CD4-positive, alpha-beta T cell treated with Interleukin-15 for 1 hour (primary cell): ENCODE measurements at places on chromosomes 1 and 21.

DNA sequence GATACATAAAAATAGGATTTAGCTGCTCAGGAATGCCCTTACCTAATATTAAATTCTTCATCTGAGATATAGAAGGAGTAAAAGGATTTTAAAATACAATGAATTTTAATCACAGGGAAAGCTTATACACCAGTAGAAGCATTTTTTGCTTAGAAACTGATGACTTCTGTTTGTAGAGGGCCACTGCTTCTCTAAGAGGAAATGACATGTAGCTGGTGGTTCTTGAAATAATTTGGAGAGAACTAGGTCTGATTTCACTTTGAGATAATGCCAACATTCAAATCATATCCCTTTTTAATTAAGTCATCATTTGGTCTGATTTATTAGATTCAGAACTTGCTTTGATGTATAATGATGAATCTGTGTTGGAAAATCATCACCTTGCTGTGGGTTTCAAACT, 166.6 kb upstream of the SGIP1 start:
- no peak for DNase-seq

DNA sequence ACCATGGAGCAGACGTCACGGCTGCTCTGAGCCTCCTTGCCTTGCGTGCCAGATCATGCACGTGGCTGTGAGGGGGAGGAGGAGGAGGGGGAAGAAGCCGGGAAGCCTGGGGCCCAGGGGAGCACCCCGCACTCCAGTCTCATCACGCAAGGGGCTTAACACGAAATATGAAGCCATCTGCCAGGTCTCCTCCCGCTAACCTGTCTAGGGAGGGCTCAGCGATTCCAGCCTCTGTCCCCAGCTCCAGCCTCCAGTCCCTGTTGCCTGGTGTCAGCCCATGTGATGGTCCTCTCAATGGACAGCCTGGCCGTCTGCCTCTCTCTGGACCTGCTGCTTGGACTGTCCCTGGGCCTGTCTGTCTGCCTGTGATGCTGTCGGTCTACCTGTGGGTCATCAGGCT, 22.5 kb upstream of the C1QA start:
- no peak for DNase-seq

DNA sequence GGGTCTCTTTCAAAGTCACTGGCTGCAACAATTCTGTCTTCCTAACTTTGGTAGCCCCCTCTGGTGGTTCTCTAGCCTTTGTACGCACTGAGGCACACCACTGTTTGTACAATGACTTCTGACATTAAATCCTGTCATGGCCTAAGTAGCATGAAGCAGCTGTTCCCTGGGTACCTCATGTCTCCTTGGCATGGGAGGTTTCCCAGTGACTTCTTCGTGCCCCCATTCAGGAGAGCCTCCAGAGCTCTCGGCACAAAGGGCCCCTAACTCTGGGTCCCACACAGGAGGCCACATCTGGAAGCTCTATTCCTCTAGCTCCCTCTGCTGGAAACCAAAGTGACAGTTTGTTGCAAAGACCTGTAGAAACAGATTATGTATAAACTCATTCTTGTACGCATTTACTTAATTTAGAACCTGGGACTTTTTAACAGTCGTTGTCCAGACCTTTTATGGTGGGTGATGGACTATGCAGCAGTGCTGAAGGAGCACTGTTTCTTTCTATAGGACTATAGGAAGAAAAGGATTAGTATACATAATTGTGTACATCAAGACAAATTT, 13.4 kb downstream of the SWT1 start:
- peak; percentile 33 for DNase-seq

DNA sequence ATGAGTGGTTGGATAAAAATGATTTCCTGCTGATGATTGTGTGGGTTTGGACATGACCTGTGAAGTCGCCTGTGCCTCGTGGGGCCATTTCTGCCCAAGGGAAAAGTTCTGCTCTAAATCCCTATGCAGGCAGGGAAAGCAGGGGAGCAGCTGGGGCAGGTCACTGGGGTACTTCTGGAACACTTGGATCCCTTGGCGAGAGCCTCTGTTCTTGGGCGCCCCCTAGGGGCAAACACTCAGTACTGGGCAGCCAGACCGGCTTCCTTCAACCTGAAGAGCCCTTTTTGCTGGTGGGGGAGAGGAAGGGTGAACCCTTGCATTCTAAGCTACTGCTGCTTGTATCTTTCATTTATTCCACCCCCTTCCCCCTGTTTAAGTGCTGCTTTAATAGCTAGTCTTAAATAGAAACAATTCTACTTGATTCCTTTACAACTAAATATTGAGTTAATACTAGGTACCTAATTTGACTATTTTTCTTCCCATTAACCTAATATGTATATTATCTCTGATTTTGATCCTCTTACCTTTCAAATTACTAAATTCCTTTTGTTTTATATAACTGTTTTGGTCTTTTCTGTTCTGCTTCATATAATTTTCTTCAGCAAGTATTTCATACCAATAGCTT, 5.1 kb upstream of the CLEC20A start:
- DNase-seq = peak; percentile 50

GRCh38 chr1:231424950-231425805, 3.1 kb upstream of the EGLN1 start:
- no peak for DNase-seq

- DNase-seq = no peak
These were observed 4.9 kb upstream of the LRRC3 start for GRCh38 chr21:44450402-44450801.

GRCh38 chr1:32665915-32666314, 14.9 kb downstream of the RBBP4 start:
- no peak for DNase-seq

- no peak for DNase-seq
These were observed 216.8 kb downstream of the CTH start for GRCh38 chr1:70627910-70628309.

GRCh38 chr1:8051650-8052049, 25.5 kb upstream of the ERRFI1 start:
- no peak for DNase-seq

DNA sequence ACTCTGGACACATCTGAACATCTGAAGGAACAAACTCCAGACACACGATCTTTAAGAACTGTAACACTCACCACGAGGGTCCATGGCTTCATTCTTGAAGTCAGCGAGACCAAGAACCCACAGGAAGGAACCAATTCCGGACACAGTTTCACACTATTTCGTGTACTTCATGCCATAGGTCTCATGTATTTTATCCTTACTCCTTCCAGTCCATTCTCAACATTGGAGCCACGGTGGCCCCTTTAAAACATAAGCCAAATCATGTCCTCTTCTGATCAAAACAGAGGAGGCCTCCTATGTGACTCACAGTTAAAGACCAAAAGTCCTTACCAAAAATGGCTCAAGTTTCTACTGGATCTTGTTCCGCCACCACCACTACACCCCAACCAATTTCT, 29.8 kb upstream of the RCOR3 start:
- DNase-seq = no peak

- no peak for DNase-seq
These were observed 23.0 kb upstream of the TMEM52 start for GRCh38 chr1:1941868-1942752.

DNA sequence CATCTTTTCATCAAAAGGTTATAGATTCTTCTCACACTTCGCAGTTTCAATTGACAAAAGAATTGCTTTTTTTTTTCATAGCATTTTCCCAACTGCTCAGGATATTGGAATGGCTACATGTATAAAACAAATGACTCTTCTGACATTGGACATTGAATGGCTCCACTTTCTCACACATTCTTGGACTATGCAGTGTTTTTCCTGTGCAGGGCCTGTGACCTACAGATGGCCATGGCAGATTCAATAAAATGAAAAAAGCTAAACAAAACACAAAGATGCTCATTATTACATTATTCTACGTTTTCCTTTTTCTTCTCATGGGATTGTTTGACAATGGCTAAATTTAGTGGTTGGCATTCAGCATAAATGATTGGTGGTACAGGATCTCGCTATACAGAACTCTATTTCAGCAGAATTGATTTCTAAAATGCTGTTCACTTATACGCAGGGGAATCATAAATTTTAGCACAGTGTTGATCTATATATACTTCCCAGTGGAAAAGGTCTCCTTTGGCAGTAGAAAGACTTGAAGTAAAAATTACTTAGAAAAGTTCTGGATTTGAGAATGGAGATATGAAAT, 115.6 kb upstream of the ADAMTS5 start:
- no peak for DNase-seq

DNA sequence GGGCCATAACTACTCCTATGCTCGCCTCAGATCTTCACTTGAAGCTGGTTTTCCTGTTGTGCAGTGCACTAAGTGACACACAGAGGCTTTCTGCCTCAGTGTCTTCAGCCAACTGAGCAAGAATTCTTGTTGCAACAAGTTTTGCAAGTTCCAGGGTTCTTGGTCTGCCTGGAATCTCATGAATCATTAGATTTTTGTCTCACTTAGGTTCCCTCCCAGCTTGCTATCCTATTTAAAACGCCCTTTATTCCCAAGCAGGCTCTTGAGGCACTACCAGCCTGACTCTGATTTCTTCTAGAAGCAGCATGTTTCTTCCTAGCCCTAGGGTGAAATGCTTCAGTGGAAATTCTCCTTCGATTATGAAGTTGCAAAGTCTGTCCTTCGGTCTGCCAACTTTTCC, 158.8 kb downstream of the C1orf21 start:
- no peak for DNase-seq

DNA sequence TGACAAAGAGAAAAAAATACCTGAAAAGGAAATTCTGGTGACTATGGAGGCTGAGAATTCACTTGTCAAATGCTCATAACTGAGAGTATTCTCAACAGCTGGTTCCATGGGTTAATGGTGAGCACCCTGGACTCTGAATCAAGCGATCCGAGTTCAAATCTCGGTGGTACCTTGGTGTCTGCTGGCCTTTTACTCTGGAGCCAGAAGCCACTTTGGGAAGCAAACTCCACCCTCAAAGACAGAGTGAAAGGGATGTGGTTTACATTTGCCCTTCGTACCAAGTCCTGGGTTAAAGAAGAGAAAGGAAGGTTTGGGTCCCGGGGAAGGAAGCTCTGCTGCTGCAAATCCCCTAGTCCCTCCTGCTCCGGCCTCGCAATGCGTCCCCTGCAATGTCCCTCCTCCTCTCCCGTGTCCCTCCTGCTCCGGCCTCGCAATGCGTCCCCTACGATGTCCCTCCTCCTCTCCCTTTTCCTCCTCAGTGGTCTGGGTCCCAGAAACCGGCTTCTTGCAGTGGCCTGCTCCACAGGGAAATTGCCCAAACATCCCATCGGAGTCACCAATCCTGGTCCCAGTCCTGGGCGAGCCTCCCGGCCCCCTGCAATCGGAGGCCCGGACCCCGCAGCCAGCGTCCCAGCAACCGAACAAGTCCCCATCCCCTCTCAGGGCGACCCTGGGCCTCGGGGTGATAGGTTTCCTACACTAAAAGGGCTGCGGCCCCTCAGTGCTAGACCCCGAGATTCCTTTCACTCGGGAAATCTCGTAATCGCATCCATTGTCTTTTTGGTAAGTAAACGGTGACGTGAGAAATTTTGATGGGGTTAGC, 129.4 kb downstream of the PPIAL4G start:
- no peak for DNase-seq

DNA sequence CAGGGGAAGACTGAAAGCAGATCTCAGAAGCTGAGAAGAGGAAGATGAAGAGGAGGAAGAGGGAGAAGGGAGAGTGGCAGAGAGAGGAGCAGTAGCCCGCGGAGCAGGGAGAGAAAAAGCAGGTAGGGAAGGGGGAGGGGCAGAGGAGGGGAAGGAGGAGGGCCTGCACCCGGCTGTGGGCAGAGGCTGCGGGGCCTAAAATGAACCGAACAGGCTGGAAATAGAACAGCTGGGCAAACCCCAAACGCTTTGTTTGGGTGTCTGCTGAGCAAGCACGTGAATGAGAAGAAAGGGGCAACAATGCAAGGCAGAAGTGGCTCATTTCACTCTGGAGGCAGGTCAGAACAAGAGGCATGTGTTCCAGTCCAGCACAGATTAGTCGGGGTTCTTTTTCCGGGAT, 33.5 kb downstream of the KCNC4 start:
- DNase-seq = peak; percentile 30

- no peak for DNase-seq
These were observed 46.8 kb downstream of the MACO1 start for GRCh38 chr1:25477448-25478034.

DNA sequence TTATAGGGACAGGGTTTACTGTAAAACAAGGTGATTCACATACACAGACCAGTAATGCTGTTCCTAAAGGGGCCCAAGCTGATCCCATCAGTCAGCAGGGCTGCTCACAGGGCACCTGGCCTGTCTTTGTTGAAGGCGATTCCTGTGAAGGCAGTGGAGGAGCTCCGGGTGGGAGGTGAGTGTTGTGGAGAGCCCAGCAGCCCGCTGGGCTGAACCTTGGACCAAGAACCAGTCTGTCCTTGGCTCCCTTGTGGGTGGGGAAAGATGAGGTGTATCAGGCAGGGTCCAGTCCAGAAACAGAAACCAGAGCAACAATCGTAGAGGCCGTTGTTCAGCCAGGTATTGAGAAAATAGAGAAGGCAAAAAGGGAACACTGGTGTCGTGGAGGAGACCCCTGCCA, 12.5 kb downstream of the PDXK start:
- DNase-seq = no peak

GRCh38 chr1:235050911-235051360, 77.7 kb downstream of the TOMM20 start:
- no peak for DNase-seq

DNA sequence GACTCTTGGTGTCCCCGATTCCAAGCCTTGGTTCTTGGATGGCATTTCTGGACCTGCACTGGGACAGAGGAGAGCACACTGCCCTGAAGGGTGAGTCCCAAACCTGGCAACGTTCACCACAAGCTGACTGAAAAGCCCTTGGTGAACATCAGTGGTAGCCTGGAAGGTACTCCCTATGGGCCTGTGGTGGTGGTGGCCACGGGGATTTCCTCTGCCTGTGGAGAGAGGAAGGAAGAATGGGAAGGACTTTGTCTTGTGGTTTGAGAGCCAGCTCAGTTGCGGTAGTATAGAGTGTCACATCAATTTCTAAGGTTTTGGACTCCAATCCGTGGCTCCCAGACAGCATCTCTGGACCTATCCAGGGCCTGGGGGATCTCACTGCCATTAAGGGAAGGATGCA, 50.7 kb downstream of the DNAH14 start:
- DNase-seq = no peak

GRCh38 chr1:213381572-213382084, 330.6 kb downstream of the RPS6KC1 start:
- DNase-seq = no peak

GRCh38 chr1:26858160-26858559, 4.8 kb upstream of the SFN start:
- DNase-seq = no peak

GRCh38 chr1:94125551-94126514, 4.9 kb upstream of the ABCA4 start:
- no peak for DNase-seq

- DNase-seq = no peak
These were observed 5.2 kb upstream of the PIGC start for GRCh38 chr1:172448995-172449584.

DNA sequence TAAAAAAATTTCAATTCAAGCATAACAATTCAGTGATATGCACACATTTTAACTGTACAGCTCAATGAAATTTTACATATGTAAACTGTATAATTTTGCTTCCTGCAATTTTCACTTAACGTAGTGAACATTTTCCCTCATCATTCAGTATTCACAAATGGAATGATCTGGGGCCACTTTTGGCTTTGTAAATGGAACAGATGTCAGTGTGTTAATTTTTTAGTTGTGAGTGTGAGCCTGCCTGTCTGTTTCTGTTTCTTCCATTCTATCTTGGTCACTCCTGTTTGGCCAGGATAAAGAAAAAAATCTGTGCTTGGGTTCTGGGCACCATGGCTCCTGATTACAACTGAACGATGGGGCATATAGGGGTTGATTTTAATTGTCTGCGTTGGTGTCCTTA, 20.5 kb upstream of the ST3GAL3 start:
- no peak for DNase-seq
